NB4 (cell line): ENCODE measurements at places on chromosomes 12 and 14.
A peak's percentile ranks its signal among the peaks of the same experiment; 100 is the strongest.

DNA sequence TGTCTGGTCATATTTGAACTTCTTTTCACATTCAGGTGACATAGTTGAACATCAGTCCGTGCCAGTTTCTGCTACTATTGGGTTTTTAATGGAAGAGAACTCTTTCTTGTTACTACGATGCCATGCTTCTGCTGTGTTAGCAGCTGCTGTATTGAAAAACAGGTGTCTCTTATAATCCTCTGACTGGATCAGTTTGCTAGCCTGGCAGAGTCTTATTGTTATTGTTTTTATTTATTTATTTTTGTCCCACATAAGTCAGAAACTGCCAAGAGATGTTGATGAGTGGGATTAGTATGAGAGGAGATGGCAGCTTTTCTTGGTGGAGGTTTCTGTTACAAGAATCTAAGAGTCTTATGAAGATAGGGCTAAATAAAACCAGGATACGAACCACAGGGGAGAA, 14.6 kb downstream of the ETV6 start:
- DNase-seq: no peak

GRCh38 chr14:92539875-92540274, 26.3 kb downstream of the RIN3 start:
- DNase-seq: no peak

GRCh38 chr14:27390155-27390554, 792.3 kb upstream of the NOVA1 start:
- DNase-seq: no peak

GRCh38 chr12:29176941-29177340, 27.9 kb downstream of the FAR2 start:
- no peak for DNase-seq

DNA sequence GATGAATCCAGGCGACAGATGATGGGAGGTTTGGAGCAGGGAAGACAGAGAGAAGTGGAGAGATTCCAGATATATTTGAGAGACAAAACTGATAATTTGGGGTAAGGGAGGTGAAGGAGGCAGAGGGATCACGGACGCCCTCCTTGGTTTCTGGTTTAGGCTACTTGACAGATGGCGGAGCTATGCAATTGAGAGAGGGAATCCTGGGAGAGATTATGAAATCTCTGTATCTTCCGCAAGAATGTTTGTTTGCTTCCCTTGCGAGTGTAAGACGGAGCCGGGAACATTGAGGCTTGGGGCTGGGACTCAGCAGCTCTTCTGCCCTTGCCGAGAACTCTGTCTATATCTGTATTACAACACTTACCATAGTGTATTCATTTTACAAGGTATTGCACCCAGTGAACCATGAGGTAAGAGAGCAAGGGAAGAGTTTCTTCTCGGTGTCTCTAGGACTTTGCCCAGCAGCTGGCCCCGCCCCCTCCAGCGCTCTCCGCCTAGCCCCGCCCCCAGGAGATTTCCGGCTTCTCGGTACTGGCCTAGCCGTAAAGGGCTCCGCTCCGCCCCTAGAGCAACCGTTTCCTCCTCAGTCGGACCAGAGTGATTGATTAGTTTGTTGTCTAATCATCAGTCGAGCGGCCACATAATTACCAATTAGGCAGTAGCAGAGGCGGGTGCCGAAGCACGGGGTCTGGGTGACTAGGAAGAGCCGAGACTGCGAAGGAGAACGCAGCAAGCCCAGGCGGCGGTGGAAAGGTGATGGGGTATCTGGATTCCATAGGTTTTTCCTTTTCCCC, at the start of gene PRR13:
TSS of gene PRR13 (plus strand) at position 695 of the 794 bp plus-strand sequence. CDS start 981 bp downstream, outside the sequence.
- peak; percentile 100 for DNase-seq

GRCh38 chr14:92726135-92726932, 22.1 kb downstream of the LGMN start:
- DNase-seq: peak; percentile 62

DNA sequence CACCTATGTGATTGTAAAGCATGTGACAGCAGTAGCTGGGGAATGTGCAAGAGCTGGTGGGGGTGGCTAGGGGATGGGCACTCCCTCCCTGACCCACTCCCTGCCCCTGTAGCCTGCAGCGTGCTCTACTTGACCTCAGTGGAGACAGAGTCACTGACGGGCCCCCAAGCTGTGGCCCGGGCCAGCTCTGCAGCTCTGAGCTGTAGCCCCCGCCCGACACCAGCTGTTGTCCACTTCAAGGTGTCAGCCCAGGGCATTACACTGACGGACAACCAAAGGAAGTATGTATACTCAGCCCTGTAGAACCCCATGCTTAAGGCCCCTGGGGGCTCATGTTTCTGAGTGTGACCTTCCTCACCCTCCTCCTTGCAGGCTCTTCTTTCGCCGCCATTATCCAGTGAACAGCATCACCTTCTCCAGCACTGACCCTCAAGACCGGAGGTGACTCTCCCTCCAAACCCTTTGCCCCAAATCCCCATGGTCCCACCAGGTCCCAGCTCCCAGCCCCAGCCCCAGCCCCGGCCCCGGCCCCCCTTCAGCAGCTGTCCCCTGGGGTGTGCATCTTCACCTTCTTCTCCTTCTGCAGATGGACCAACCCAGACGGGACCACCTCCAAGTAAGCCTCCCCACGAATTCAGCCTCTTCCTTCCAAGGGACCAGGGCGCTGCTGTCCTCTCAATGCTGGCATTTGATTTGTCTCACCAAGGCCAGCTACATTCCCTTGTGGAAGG, 13.3 kb downstream of the TNS2 start:
- DNase-seq: no peak
